ENCODE measurements at places on chromosomes 7 and 10.

GRCh38 chr7:44196450-44196872 lies 4.3 kb upstream of the YKT6 start:
- peak; percentile 27 for DNase-seq

DNA sequence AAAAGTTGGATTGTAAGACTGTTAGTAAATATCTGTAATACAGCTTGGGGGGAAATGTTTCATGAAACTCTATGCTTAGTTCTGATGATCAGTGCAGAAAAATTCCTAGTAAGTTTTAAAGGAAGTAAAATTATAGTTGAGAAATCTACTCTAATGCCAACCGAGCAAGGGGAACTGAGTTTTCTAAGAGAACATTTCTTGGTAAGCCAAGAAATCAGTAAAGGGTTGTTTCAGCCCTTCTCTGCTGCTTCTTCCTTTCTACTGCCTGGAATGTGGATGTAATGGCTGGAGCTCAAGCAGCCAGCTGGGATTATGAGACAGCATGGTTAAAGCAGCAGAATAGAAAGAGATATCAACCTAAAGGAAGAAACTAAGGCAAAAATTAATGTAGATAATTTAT lies 15.9 kb upstream of the AKR1B1 start:
- DNase-seq: peak; percentile 53

GRCh38 chr7:129188892-129189660 lies 643 bp downstream of the SMO start:
- DNase-seq: no peak

GRCh38 chr7:131225619-131226513 lies 101.8 kb upstream of the MKLN1 start:
- no peak for DNase-seq

- DNase-seq: no peak
Observed at GRCh38 chr7:143299840-143300239, 11.7 kb downstream of the CASP2 start.

DNA sequence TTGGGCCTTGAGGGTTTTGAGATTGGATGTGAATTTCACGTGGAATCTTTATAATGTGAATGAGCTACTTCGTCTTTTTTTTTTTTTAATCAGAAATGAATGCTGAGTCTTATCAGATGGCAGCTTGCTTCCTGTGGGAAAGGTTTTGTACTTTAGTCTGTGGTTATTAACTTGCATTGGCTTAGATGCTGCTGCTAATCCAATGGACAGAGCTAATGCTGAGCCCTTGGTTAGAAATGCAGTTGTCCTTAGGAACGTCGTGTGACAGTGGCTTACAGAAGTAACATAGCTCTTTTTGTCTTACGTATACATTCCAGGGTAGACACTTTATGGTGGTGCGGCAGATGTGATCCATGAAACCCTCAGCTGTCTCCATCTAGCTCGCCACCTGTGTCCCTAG lies 32.8 kb downstream of the ADCY1 start:
- no peak for DNase-seq

- no peak for DNase-seq
Observed at GRCh38 chr10:97907830-97908229, 58.2 kb downstream of the GOLGA7B start.

- DNase-seq: no peak
Observed at GRCh38 chr10:130340816-130341215, 204.6 kb downstream of the GLRX3 start.

DNA sequence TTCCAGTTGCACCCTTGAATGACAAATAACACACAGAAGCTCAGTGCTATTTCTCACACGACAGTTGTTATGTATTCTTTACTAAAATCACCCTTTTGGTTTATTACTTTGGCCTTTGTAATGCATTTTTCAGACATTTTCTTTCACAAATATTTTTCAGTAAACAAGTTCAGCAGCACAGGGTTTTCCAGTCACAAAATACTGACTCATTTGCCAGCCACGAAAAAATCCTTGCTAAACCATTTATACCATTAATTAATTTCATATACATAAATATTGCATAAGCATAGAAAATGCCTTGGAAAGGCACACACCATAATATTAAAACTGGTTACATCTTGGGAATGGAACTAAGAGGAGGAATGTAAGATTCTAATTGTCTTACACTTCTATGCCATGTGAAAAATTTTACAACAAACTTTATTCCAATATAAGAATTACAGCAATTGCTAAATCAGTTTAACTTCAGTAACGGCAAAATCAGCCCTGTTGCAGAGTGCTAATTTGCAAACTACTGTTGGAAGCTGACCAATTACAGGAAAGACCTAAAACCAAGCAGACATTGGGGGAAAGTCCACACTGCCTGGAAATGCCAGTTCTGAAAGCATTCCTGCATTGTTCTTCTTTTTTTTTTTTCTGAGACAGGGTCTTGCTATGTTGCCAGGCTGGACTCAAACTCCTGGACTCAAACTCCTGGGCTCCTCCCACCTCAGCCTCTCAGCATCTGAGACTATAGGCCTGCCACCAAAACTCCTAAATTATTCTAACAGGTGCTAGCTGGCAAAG lies 31.6 kb upstream of the PBLD start:
- DNase-seq: no peak

DNA sequence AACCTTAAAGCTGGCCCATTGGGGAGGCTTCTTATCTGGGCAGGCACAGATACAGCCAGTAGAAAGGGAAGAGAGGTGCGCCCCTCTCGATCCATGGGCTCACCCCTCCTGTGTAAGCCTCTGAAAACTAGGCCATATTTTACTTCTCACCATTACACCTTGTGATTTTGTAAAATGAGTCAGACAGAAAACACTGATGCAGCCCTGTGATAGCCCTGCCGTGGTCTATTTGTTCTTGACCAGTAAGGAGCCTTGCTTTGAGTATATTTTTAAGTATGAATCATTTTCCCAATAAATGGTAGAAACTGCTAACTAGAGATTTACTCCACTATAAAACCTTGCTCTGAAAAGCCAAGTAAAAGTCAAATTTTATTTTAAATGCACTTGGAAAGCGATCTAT lies 329.8 kb upstream of the MBL2 start:
- no peak for DNase-seq

DNA sequence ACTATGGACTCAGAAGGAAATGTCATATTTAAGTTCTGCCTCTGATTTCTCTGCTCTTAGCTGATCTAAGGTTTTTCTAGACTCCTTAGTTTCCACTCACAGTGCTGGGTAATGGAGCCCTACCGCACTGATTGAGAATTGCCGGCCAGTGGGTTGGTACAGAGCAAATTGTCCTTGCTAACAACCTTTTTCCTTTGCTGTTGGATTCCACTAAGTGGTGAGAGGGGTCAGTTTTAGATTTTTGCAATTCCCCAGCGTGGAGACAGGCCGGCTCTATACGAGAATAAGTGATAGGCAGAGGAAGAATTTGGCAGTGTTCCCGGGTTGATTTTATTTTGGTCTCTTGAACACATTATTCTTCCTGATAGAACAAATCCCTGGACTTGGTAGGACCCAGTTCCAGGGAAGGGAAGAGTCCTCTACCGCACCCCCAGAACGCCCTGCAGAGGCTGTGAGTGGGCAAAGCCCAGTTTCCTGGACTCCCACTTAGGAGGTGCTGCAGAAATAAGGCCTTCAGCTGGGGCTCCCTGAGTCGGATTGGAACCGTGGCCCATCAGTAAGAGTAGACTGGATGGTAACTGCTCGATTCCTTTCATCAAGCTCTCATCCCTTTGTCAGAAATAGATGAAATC lies 3.0 kb upstream of the NRP1 start:
- no peak for DNase-seq

DNA sequence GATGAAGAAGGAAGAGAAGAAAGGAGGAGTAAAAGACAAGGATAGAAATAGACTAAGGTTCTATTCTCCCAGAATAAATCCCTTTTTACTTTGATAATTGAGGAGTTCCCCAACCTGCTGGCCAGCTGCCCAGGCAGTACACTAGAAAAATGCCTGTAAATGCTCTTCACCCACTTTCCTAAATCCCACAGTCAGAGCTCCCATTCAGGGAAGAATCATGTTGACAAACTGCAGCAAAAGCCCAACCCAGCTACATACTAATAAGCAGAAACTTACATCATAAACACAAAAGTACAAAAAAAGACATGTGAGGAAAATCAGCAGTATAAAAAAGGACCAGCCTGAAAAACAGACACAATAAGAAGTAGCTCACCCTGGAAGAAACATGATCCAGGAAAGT lies 15.8 kb upstream of the KDM7A start:
- DNase-seq: no peak

- no peak for DNase-seq
Observed at GRCh38 chr7:136183981-136184380, 206.8 kb upstream of the MTPN start.

Measured in MV-4-11 (cell line).